HFFc6 (cell line): ENCODE measurements at places on chromosomes 3 and 15. TPM values are rescaled to one million over a fixed set of nuclear protein-coding genes. Genes with fewer than 3 reads are reported as not detected.

KNSTRN gene
- total RNA-seq: 27.7 to 47.1 TPM (median 46.6 TPM) in 3 replicates

C3orf85 gene
- total RNA-seq: not detected in 2 replicates

AP3B2 gene
- total RNA-seq: not detected in 3 replicates

SYNPR gene
- total RNA-seq: not detected in 3 replicates

NR2E3 gene
- total RNA-seq: not detected in 2 replicates

IGSF10 gene
- total RNA-seq: 0.02 TPM in 1 of 3 replicates, not detected in the others

MST1R gene
- total RNA-seq: 0.34 to 0.97 TPM (median 0.83 TPM) in 3 replicates

TSPAN3 gene
- 175 to 211 TPM (median 196 TPM) in 3 replicates for total RNA-seq

CCRL2 gene
- total RNA-seq: 0.12 TPM in 1 of 3 replicates, not detected in the others

RHCG gene
- not detected in 3 replicates for total RNA-seq

FSIP1 gene
- 1.2 to 1.9 TPM (median 1.5 TPM) in 3 replicates for total RNA-seq

CLDN16 gene
- 0.06 TPM in 1 of 3 replicates, not detected in the others for total RNA-seq

GMNC gene
- total RNA-seq: 0.15 TPM in 1 of 3 replicates, not detected in the others
